ENCODE measurements at places on chromosomes 6 and 20.

GRCh38 chr20:37439223-37439933 is 81.7 kb upstream of the NNAT start:
- no peak for DNase-seq

DNA sequence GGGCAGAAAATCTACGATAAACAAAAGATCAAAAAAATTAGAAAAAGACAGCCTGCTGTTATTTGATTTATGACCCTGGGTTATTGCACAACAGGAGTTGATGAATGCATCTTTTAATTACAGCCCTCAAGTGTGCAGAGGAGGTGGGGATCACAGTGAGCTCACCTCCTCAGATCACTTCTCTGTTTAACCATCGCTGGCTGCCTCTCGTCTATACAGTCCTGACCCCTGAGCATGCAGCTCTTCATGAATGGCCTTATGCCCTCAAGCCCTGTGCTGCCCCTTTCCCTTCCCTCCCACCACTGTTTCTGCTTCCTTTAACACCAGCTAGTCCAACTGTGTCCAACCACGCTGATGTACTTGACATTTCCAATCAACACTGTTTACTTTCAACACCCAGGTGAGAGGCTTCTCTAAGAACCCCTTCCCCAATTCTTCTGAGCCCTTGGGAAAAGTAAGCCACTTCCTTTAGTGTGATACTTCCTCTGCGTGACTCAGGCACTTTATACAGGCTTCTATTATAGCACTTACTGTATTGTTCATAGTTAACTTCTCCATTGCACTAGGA is 60.6 kb upstream of the RIPOR2 start:
- DNase-seq, result no peak

- DNase-seq, result no peak
These were observed 234.9 kb upstream of the MARCKS start for GRCh38 chr6:113622254-113622653.

- no peak for DNase-seq
These were observed 39.1 kb upstream of the DDR1 start for GRCh38 chr6:30845183-30845582.

DNA sequence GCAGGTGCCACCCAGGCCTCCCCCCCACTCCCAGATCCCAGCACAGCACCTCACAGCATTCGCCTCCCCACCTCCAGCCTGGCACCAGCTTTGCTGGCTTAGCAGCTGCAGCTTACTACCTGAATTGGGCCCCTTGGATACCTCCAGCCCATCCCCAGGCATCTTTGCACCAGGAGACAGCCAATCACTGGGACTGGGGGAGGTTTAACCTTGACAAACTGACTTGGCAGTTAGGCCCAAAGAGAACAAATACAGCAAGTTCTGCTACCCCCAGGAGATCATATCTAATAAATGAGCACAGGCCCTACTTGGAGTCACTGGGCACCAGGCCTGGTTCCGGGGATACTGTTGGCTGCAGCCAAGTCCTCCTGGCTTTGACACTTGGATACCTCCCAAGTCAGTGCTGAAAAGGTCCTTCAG is 8.8 kb downstream of the PDRG1 start:
- DNase-seq, result peak; percentile 32

GRCh38 chr6:112123982-112124381 is 36.6 kb downstream of the FAM229B start:
- DNase-seq, result no peak

DNA sequence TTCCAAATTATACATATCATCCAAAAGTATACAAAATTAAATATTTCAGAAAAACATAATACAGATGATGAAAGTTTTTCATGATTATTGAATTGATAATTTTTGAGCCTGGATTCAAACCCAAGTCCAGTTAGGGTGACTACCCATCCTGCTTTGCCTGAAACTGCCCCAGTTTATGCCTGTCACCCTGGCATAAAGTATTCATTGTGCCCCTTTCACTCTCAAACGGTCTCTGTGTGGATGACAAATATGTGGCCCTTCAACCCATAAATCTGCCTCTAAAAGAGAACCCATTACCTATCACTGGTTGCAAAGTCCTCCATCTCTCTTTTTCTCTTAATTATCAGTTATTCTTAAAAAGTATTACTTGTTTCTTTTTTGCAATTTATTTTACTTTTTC is 553.7 kb upstream of the JARID2 start:
- DNase-seq, result no peak

GRCh38 chr20:62929051-62929538 is 2.8 kb upstream of the DIDO1 start:
- peak; percentile 77 for DNase-seq

DNA sequence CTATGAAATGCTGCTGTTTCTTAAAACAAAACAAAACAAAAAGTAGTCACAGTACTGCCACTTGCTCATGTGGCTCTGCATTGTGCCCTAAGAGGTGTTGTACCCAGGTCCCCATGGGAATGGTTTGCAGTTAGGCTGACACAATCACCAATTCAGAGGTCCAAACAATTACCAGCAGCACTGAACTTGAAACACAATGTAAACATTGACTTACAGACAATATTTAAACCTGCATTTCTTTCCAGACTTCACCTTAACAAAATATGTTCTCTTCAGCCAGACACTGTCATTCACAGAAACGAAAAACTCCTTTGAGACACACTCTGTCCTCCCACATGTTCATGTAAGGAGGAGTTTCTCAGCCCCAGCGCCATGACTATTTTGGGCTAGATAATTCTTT is 206.8 kb upstream of the ARG1 start:
- DNase-seq, result no peak

GRCh38 chr6:138307816-138308730 is 69.6 kb upstream of the SMIM28 start:
- peak; percentile 45 for DNase-seq

GRCh38 chr6:42355416-42355815 is 96.3 kb downstream of the TRERF1 start:
- DNase-seq, result no peak

DNA sequence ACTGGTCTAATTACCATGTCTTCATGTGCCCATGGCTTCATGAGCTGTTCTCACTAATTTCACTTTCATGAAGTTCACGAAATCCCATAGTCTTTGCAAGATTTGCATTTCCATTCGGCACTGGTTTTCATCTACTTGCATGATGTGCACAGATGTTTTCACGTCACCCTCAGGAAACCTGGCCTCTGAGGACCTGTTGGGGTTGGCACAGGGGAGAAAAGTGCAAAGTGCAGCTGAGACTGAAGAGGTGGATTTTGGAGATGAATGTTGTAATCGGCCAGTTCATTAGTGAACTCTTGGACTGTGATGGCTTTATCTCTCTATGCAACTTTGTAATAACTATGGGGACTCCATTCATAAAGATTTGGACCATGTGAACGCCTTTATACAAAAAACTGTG is 80.2 kb upstream of the SULF2 start:
- no peak for DNase-seq

- no peak for DNase-seq
These were observed 25.6 kb upstream of the SMOC2 start for GRCh38 chr6:168415098-168415992.

DNA sequence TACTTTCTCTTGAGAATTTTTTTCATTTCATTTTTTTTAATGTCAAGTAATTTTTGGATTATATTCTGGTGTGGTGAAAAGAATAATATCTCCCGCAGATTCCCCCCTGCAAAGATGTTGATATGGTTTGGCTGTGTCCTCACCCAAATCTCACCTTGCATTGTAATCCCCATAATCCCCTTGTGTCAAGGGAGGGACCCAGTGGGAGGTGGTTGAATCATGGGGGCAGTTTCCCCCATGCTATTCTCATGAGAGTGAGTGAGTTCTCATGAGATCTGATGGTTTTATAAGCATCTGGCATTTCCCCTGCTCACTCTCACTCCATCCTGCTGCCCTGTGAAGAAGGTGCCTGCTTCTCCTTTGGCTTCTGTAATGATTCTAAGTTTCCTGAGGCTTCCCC is 58.7 kb upstream of the PMEPA1 start:
- DNase-seq, result no peak

DNA sequence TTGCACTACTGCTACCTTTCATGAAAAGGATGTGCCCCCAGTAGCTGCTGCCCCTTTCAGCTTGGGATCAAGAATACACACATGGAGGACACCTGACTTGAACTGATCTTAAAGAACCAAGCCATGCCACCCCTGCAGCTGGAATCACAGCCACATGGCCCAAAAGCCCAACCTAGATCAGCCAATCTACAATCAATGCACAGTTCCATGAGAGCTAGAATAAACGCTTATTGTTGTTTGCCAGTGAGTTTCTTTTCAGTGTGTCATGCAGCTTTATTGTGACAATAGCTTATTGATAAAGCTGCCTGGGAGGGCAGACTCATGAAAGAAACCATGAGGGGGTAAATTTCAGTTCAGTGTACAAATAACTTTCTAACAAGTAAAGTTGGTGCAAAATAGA is 397.7 kb downstream of the PTPRT start:
- DNase-seq, result no peak

DNA sequence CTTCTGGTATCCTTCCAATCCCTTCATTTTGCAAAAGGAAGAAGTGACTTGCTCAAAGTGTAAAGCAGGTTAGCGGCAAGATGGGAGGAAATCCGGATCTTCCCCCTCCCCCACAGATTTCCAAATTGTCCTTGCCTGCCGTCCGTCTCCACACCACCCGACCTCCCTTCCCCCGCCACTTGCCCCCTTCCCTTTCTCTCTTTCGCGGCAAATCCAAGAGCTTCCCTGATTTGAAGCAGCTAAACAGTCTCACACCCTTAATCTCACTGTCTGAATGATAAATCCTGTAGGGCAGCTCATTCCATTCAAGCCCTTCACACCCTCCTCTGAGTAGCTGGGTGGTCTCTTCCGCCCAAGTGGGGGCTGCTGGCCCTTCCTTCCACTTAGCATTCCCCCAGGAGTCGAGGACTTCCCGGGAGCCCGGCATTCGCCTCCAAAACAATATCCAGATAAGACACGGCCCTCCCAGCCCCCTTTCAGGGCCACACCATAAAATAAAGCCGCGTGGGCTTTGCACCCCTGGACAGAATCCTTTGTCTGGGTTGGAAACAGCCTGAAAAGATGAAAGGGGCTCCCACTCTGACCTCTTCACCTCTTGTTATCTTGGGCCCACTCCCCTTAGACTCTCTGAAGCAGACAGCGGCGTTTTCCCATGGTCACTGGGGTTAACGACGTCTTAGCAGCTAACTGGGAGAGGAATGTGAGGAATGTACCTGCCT is 44.0 kb upstream of the PIM1 start:
- DNase-seq, result no peak

GRCh38 chr6:34317172-34317477 is 68.3 kb upstream of the SMIM29 start:
- no peak for DNase-seq

- DNase-seq, result no peak
These were observed 44.6 kb upstream of the SENP6 start for GRCh38 chr6:75557068-75557467.

GRCh38 chr20:46128310-46129151 is 10.4 kb downstream of the CD40 start:
- DNase-seq, result peak; percentile 50

DNA sequence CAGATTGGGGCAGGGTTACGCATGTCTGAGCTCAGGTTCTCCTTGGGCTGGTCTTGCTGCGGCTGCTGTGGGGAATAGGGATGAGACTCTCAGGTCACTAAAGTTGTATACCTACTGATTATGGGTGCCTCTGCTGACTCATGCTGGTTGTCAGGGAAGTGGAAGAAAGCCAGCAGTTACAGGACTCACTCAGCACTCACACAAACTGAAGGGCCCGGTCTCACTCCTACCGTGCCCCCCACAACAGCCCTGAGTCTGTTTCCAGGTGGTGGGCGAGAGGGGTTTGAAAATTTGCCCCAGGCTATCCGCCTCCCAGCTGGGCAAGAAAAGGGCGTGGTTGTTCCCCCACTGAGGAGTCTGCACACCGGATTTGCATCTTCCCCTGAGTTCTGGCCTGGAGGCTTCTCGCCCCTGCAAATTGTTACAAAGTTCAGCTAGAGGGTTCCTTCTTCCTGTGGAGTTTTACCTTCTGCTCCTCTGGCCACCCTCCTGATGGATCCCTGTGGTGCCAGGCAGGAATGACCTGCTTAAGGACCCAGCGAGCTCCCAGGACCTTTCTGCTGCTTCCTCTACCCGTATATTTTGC is 659.2 kb downstream of the HDGFL1 start:
- no peak for DNase-seq

GRCh38 chr6:38153076-38153797 is 333.7 kb downstream of the ZFAND3 start:
- no peak for DNase-seq

DNA sequence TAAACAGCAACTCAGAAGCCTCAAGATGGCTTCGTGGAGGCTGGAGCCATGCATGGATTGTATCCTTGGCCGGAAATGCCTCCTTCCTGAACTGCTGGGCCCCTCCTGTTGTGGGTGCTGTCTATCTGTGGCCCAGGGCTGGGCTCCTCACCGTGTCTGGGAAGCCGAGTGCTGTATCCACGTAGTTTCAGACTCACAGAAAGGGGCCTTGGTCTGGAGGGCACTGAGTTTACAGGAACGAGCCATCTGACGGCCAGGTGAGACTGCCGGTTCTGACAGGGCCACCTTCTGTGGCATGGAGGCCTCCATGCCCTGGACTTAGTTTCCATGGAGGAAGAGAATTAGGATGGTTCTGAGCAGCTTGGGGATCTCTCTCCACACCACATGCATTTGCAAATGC is 142.2 kb downstream of the ERMARD start:
- no peak for DNase-seq

DNA sequence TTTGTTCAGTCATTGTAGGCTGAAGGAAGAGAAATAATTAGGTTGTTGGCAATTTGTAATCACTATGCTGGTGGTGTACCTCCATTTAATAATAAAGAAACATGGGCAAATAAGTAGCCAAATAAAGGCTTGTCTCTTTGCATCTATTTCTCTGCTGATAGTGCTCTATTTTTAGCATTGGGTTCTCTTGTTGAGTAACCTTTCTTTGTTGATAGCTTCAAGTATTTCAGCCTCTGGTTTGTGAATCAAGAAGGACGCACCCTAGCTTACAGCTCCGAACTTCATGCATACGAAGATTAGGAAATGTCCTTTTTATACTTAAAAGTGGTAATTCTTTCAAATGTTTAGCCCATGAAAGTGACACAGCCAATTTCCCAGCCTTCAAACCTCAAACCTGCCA is 2.6 kb downstream of the PPP1R14C start:
- no peak for DNase-seq

DNA sequence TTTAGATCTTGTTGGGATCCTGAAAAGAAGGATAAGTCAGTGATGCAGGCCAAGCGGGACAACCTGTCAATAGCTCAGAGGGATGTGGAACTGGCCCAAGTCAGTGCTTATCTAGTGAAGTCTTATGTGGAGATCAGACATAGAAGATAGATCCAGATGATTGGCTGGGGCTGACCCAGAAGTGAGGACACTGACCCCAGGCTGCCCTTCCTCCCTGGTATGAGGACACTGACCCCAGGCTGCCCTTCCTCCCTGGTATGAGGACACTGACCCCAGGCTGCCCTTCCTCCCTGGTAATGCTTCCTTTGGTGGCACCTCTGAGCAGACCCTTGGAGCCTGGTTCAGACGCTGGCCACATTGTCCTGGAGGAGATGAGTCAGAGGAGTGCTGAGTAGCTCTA is 159.7 kb downstream of the PHACTR3 start:
- no peak for DNase-seq

DNA sequence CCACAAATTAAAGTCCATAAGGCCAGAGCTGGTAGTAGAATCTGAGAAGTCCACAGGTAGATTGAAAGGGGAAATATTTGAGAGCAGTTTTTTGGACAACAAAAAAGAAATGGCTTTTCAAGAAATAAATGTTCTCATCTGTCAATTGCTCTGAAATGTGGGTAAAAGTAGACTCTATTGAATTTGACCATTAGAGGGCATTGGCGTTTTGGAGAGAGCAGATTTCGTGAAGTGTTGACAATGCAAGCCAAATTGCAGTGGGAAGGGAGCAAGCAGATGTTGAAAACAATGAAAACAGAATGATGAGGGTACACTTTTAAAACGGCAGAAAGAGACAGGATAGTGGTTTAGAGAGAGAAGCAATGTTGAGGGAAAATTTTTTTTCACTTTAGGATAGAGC is 149.1 kb upstream of the FAM83B start:
- no peak for DNase-seq

Data from left cardiac atrium (tissue), 4 donors.